ENCODE measurements at places on chromosomes 3 and 15.

GRCh38 chr15:40264321-40265153 is 18.3 kb downstream of the ANKRD63 start:
- H3K27me3 ChIP-seq = no peaks in the 10 kb centered on the region
- H3K27ac ChIP-seq = no peak overlapping the region
- H3K4me1 ChIP-seq = no peaks in the 10 kb centered on the region
- DNase-seq = no peak
- H3K36me3 ChIP-seq = no peaks in the 10 kb centered on the region
- no peak overlapping the region for H3K4me3 ChIP-seq

- H3K4me1 ChIP-seq = no peaks in the 10 kb centered on the region
- no peaks in the 10 kb centered on the region for H3K27me3 ChIP-seq
- no peak for DNase-seq
- no peak overlapping the region for H3K4me3 ChIP-seq
- H3K36me3 ChIP-seq = no peaks in the 10 kb centered on the region
Measured at GRCh38 chr15:70376929-70377691, 279.4 kb upstream of the TLE3 start.

GRCh38 chr3:11530153-11530721 is 113.5 kb downstream of the VGLL4 start:
- H3K4me3 ChIP-seq = no peak overlapping the region
- H3K4me1 ChIP-seq = no peaks in the 10 kb centered on the region
- no peaks in the 10 kb centered on the region for H3K36me3 ChIP-seq
- H3K27ac ChIP-seq = no peak overlapping the region

- no peak overlapping the region for H3K4me3 ChIP-seq
- no peaks in the 10 kb centered on the region for H3K36me3 ChIP-seq
- no peak for DNase-seq
- H3K27ac ChIP-seq = no peak overlapping the region
Measured at GRCh38 chr15:81083201-81083600, 50.9 kb upstream of the CFAP161 start.

- no peak for DNase-seq
- H3K4me1 ChIP-seq = no peaks in the 10 kb centered on the region
- no peak overlapping the region for H3K27ac ChIP-seq
- H3K4me3 ChIP-seq = no peak overlapping the region
- no peaks in the 10 kb centered on the region for H3K36me3 ChIP-seq
Measured at GRCh38 chr3:156602424-156602823, 47.5 kb upstream of the SSR3 start.

GRCh38 chr3:158101335-158102241 is 4.6 kb downstream of the SHOX2 start:
- no peak for DNase-seq
- H3K36me3 ChIP-seq = no peaks in the 10 kb centered on the region
- H3K4me3 ChIP-seq = no peak overlapping the region
- peaks cover 17% of the 10 kb centered on the region for H3K27me3 ChIP-seq

DNA sequence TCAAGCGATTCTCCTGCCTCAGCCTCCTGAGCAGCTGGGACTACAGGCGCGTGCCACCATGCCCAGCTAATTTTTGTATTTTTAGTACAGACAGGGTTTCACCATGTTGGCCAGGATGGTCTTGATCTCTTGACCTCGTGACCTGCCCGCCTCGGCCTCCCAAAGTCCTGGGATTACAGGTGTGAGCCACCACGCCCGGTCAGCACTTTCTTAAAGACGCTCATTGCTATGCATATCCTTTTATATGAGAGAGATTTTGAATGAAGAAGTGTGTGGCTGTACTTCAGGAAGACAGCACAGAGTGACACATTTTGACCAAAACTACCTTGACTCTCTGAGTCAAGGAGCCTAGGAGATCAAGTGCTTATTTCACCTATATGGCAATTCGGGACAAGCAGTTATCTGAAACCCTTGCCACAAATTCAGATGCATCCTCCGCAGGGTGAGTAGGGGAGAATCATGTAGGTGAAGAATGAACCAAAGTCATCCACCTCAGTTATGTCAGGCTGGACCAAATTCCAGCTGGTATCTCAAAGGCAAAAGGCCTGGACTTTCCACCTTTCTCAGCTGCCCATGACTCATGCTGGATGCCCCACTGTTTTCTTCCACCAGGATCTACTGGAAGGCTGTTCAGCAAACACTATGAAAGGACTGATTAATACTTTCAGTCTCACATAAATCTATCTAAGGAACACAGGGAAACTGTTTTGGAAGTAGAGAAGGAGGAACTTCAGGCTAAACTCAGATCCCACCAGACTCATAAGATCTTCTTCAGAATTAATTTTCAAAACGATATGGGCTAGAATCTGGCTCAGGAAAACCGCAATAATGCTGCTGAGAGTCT is 31.9 kb downstream of the SUSD5 start:
- H3K36me3 ChIP-seq = no peaks in the 10 kb centered on the region
- no peak for DNase-seq
- no peak overlapping the region for H3K4me3 ChIP-seq
- H3K27me3 ChIP-seq = no peaks in the 10 kb centered on the region
- no peaks in the 10 kb centered on the region for H3K4me1 ChIP-seq

- no peak for DNase-seq
- H3K36me3 ChIP-seq = peaks cover 11% of the 10 kb centered on the region
- H3K4me3 ChIP-seq = no peak overlapping the region
- H3K4me1 ChIP-seq = peaks cover 11% of the 10 kb centered on the region
- no peaks in the 10 kb centered on the region for H3K27me3 ChIP-seq
- no peak overlapping the region for H3K27ac ChIP-seq
Measured at GRCh38 chr3:49279376-49279775, 2.3 kb upstream of the C3orf62 start.

DNA sequence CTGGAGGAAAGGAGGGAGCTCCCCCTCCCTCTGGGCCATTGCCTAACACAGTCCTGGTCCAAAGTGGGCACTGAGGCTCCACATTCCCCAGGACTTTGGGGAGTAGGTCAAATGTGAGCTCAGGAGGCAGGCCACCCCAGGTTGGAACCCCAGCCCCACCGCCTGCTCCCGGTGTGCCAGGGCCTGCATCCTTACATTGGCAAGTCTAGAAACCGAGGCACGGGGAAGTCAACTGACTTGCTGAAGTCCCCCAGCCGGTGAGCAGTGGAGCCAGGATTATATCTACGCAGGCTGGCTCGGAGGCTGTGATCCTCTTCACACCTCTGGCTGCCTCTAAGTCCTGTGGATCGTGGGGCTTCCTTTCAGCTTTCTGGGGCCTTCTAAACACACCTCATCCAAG is 48.7 kb downstream of the RHCG start:
- H3K4me3 ChIP-seq = no peak overlapping the region
- no peak for DNase-seq
- no peaks in the 10 kb centered on the region for H3K36me3 ChIP-seq
- no peaks in the 10 kb centered on the region for H3K27me3 ChIP-seq

DNA sequence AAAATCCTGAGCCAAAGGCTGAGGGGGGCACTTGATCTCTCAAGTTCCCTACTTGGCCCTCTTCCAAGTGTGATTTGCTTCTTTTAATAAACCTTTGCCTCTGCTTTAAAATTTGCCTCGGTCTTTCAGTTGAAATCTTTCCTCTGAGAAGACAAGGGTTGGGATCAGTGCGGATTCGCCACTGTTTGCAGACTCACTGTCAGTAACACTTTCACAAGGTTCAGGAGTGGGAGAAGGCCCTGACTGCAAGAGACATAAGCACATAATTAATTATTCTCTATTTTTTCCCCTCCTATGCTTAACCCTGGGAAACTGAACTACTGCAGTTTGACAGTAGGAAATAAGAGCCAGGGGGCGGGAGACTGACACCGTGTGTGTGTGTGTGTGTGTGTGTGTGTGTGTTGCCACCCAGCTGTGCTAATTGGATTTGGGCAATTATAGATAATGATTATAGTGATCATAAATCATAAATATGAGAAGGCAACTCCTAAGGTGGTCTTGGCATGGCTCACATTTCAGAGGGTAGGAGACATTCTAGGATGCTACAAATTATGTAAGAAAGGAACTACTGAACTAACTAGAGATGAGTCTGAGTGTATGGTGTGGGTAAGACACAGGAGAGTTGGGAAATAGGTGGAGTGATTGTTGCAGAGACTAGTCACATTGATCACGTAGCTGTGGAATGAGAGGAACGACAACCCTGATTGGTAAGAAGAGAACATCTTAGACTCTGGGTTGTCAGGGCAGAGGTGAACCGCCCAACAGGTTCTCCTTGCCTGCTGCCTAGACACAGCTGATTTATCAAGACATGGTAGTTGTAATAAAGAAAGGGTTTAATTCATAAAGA is 5.5 kb upstream of the ZNF662 start:
- no peaks in the 10 kb centered on the region for H3K4me1 ChIP-seq
- no peak overlapping the region for H3K27ac ChIP-seq
- DNase-seq = no peak
- H3K4me3 ChIP-seq = no peak overlapping the region
- H3K36me3 ChIP-seq = no peaks in the 10 kb centered on the region
